ENCODE measurements at places on chromosomes 3 and 15.

DNA sequence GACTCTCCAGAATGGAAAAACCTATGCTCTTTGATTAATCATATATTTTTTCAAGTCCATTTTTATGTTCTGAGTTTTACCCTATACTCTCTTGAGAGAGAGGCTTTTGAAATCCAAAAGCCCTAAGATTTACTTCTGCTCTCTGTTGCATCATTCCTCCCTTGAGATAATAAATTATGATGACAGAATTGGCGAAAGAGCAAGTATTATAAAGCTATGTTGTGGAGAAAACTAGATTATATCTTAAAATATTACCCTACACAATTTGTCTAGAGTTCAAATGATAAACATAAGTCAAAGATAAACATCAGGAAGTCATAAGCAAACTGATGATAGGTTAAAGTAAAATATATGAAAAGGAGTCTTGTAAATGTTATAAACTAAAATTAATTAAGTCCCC, 293.4 kb upstream of the MME start:
- no peak for DNase-seq

- DNase-seq = no peak
Measured at GRCh38 chr3:183827809-183828537, 2.6 kb upstream of the MAP6D1 start.

DNA sequence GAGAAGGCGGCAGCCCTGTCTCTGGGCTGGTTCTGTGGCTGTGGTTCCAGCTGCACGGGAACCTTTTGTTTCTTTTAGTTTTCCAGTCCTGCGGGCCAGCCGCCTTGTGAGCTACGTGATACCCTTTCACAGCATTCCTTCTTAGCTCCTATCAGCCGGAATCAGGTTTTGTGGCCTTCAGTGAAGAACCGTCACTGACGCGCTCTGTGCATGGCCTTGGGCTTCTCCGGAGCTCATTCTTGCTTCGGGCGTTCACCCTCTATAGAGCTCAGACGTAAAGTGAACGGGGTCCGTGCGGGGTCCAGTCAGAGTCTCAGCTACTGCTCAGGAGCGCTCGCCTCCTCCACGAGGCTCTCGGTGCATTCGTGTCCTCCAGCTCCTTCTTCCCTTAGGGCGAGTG, 166.7 kb downstream of the FAM43A start:
- no peak for DNase-seq

DNA sequence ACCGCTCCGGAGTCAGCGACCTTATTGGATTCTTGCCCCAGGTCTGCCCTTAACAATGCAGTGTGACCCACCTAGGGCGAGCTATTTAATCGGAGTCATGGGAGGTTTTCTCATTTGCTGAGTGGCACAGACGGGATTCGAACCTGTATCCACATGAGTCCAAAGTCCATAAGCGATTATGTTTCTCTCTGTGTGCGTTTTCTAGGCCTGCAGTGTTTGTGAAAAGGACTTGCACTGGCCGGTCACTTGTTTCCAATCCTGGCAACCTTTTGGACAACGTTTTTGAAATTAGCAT, 691 bp upstream of the HDGFL3 start:
- DNase-seq = no peak

DNA sequence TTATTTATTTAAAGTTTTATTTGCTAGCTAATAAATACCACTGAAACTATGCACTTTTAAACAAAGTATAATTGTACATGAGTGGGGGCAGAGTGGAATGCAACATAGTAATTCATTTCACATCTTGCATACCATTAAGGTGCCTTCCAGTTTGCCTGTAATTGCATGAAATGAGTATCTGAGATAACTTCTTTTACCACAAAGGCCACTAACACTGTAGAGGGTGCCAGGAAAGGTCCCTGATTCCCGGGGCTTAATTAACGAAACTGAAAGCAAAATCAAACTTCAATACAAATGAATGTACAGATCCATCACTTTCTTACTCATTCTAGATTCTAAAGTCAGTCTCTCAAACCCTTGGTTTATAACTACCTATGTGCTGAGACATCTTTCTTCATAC, 2.1 kb downstream of the CD47 start:
- no peak for DNase-seq

GRCh38 chr3:114508976-114509375, 215.1 kb downstream of the TIGIT start:
- no peak for DNase-seq

DNA sequence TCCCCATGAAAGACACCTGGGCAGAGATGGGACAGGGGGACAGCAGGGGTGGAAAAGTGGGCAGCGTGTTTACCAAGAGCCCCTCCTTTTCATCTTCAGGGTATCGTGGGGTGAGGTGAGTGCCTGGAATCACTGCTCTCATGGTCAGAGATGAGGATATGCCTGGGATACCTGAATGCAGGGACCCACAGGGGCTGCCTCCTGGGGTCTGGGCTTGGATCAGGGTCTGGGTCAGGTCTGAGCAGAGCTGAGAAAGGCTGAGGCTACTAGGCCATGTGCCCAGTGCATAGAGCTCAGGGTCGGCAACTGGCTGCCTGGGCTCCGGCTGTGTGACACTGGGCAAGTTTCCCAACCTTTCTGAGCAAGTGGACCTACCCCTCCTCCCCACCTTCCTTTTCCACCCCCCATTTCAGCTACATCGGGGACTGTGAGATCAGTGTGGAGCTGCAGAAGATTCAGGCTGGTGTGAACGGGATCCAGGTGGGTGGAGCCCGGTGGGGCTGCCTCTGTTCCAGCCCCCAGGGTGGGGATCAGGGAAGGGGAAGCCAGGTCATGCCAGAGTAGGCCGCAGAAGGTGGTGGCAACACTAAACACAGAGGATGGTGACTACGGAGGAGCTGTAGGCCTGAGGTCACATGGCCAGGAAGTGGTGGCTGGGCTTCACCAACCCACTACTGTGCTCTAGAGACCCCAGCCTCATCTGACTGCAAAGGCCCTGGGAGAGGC, 24.5 kb downstream of the ESYT3 start:
- DNase-seq = no peak

DNA sequence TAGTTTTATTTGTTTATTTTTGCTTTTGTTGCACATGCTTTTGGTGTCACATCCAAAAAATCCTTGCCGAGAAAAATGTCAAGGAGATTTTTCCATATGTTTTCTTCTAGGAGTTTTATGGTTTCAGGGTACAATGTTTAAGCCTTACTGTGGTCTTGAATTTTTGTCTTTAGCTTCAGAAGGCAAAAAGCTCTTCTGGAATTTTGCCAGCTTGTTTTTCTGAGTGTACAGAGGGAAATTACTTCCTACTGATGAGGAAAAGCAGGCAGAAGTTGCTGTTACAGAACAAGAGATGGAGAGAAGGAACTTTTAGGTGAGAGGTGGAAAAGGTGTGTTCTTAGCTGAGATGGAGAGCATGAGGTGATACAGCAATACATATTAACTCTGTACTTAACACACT, 59.6 kb downstream of the UBE2E2 start:
- DNase-seq = no peak

Data from left forelimb (tissue), 1 donor.